Stimulated activated CD8-positive, alpha-beta memory T cell treated with anti-CD3 and anti-CD28 coated beads, Interleukin-12 subunit alpha, Interleukin-12 subunit beta, amount 100 ng/mL, for 4 hours (primary cell): ENCODE measurements at places on chromosomes 4 and X.

- no peak for DNase-seq
Observed at GRCh38 chr4:128596115-128596514, 213.4 kb upstream of the JADE1 start.

DNA sequence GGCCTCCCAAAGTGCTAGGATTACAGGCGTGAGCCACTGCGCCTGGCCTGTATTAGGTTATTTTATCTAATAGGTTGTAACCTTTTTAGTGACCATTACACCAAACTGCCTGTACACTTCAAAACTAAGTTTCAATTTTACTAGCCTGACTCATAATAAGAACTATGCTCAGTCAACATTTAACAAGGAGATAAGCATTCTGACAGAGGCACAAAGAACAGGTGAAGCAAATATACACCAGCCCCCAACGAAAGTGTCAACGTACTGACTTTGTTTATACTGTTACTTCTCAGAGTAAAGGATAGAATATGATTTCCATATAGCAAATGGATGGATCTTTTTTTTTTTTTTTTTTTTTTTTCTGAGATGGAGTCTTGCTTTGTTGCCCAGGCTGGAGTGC lies 62.8 kb downstream of the SHISA3 start:
- DNase-seq, result no peak

DNA sequence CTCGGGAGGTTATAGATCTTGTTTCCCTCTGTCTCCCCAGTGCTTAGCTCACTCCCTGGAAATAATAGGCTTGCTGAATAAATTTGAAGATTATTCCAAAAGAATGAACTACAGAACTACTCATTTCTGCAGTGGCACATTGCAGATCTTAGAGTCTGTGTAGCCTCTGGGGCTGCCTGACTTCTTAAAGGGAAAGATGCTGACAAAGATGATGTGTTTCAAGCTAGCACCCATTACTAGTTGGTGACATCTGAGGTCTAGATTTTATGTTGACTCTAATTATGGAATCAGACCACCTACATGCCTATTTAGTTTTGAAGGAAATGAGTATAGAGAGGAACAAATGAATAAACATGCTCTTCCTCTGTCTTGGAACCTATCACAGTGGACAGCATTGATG lies 123.7 kb upstream of the KCNIP4 start:
- DNase-seq, result no peak

GRCh38 chrX:154369449-154370299 lies 4.8 kb downstream of the FLNA start:
- DNase-seq, result peak; percentile 61

GRCh38 chr4:45576275-45576674 lies 547.6 kb downstream of the GABRG1 start:
- DNase-seq, result no peak

- no peak for DNase-seq
Observed at GRCh38 chrX:2594491-2594890, 93.7 kb upstream of the DHRSX start.

DNA sequence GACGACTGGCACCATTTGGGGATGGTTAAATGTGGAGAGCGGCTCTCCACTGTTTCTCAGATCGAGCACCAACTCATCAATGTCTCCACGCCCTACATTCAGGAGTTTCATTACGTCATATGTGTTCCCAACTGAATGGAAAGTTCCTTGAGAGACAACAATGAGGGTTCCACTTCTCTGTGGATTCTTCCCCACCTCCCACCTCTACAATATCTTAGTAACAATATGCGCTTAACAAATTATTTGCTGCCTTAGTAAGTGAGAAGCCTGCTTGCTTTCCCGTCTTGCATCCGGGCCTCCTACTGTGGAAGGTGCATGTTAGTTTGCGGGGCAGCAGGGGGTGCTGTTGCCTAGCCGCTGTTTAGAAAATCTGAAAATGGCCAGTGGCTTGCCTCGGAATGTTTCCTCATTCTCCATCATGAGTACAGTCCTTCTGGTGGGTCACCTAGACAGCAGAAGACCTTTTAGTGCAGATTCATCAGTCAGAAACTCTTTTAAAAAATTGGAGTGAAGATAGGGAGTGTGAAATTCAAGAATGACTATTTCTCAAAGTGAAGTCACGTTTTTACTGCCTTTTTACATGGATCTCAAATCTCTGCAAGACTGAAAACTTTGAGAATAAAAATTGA lies 55.7 kb downstream of the PHOX2B start:
- DNase-seq, result no peak
